ENCODE measurements at places on chromosomes 3 and 15.
A peak's percentile ranks its signal among the peaks of the same experiment; 100 is the strongest.

DNA sequence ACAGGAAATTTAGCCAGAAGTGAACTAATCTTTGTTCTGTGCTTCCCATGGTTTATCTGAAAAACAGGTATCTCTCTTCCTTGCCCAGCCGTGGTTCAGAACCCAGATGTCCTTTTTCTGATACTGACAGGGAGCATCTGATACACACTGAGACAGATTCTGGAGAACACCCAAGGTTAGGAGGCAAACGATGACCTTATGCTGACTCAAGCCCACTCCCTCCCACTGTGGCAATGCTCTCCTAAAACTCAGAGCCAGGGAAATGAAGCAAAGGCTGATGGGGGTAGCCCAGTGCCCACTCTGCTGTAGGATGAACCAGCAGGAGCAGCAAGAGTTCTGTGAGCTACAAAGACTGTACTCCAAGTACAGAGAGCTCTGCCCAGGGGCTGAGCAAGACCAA is 225.1 kb downstream of the NTRK3 start:
- DNase-seq: no peak

GRCh38 chr15:88011533-88011932 is 245.0 kb downstream of the NTRK3 start:
- DNase-seq: no peak

GRCh38 chr3:11335056-11335608 is 62.9 kb downstream of the ATG7 start:
- no peak for DNase-seq

DNA sequence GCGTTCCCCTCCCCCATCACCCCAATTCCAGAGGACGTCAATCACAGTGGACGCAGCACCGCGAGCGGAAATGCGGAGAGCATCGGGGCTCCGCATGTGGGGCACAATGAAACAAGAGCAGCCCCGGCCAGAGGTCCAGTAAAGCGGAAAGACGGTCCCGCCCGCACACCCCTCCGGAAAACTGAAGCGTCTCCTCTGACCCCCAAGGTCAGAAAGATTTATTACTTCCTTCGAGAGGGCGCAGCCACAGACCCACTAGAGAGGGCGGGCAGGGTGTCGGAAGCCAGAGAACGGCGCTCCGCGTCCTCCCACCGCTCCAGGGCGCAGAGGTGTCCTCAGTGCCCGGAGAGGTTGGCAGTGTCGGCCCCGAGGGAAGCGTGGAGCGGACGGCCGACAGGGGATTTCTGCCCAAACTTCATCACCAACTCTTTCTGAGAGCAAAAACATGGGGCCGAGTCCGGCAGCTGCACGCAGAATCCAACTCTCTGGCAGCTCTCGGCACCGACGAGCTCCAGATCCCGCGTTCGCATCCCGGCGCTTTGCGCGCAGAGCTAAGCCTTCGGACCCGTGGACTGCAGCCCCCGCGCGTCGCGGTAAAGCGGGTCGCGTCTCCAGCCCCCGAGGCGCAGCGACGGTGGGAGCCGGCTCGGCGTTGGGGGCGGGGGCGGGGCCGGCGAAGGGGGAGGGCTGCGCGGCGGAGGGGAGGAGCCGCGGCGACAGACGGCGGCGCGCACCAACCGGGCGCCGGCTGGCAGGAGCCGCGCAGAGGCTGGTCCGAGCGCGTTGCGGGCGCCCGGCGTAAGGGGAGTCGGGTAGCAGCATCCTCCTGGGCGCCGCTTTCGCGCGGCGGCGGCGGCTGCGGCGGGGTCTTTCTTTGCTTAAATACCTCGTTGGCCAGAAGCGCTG is at the start of gene CHST2:
Gene CHST2, plus strand, starts transcription at position 763 of the 906 bp plus-strand sequence. CDS start 1,046 bp downstream, outside the sequence.
- peak; percentile 44 for DNase-seq

DNA sequence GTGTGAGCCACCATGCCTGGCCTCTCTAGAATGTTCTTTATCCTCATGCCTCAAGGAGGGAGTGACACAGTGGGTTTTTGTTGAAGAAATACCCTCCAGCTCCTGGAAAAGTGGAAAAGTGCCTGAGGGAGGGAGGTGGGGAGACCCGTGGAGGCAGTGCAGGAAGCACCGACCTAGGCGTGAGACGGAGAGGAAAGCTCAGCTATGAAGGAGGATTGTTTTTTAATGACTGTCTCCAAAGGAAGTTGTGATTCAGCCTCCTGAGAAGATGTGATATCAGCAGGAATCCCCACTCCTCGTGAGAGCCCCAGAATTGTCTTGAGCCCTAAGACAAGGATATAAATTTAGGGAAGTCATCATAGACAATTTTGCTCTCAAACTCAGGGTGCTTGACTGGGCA is 21.7 kb downstream of the RPLP1 start:
- no peak for DNase-seq

DNA sequence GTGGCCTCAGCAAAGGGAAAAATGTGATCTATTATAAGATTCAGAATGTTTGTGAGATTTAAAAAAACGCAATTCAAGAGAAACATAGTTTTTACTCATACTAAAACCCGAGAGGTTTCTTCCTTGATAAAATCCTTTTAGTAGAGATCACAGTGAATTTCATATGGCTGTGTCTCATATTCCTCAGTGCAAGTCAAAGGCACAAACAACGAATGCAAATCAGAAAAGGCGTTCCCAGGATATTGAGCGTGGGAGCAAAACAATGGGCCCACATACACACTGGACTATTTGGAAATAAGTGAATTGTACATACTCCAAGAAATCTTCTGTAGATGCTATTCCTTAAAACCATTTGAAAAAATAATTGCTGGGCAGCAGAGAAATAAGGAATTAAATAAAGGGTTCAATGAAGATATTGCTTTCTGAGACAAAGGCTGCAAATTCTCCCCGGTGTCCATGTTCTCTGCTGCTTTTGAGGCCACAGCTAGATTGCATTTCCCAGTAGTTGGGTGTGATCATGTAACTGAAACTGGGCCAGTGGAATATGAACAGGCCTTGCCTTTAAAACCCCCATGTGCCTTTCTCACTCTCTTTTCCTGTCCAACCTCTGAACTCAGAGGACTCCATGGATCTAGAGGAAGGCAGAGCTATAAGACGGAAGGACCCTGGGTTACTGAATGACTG is 144.6 kb upstream of the TBL1XR1 start:
- no peak for DNase-seq

GRCh38 chr3:132544130-132544529 is 52.9 kb upstream of the ACKR4 start:
- DNase-seq: no peak

DNA sequence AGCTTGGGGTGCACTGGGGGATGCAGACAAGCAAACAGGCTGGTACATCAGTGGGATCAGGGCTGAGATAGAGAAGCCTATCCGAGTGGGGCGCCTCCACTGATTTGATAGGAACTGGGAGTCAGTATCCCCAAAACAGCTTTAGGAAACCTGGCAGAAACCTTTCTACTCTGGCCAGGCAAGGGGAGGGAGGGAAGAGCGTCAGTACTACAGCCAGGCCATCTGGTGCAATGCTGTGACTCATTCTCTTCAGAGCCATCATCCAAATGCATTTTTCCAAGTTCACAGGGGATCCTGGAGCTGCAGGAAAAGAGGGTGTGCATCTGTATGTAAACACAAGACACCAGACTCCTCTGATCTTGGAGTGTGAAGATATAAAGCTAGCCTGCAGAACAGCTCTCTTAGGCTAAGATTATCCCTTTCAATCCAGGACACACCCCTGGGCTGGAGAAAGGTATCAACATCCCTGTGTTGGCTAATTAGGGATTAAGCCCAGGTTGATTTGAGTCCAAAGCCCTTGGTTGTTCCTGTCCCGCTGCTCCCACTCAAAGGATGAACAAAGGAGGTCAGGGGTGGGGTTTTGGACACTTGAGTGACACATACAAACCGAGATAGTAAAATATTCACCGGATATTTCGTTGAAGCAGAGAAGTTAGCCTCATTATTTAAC is 9.3 kb downstream of the GALNT15 start:
- DNase-seq: no peak

DNA sequence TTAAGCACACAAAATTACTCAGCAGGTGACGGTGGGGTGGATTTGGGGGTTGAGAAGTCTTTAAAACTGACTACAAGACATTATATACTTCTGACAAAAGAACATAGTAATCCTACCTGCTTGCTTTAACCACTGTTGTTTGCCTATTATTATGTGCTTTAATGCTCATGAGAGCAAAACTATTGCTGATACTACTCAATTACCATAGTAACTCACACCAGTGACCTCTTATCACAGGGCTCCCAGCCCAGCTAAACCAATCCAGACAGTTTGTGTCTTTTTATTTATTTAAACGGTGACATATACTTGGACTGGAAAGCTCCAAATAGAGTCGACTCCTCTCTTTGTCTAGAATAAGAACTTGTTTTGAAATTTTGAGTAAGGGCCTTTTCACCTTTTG is 42.8 kb upstream of the FEZF2 start:
- no peak for DNase-seq

DNA sequence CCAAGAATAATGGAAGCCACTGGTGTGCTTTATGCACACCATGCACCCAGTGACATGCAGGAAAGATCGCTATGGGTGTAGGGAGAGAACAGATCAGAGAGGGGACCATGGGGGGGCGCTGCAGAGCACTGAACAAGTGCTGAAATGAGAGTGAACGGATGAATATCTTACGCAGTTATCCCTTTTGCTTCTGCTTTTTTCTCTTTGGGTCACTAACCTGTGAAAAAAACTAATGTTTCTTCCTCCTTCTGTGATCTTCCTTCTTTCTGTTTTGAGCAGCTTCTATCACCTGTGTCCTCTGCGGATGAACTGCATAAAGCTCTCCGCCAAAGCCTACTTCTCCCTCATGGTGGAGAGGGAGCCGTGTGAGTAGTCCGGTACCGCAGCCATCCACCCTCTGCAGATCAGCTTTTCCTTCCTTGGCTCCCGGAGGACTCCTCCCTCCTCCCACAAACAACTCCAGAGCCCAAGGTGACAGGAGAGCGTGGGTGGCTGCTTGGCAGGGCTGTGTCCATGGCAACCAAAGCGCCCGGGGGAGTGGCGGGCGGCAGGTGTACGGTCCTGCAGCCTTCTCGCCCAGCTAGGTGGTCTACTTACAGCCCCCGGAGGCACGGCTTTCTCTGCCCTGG is 106.2 kb downstream of the DGKG start:
- DNase-seq: no peak

DNA sequence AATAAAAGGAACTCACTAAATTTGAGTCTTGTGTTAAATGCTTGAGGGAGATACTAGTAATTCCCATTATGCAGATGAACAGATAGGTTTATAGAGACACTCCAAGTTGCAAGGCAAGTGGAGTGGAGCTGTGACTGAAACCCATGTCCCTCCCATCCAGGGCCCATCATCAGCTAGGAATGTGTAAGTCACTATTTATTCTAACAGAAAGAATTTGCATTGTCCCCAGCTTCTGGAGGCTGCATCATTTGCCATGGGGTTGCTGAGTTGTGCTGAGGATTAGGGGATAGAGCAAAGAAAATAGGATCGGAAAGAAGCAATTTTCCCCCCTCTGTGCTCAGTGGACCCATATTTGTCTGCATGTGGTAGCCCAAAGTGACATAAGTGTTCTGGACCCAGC is 197.4 kb upstream of the RGMA start:
- no peak for DNase-seq

GRCh38 chr3:188200481-188200880 is 46.5 kb downstream of the LPP start:
- no peak for DNase-seq

DNA sequence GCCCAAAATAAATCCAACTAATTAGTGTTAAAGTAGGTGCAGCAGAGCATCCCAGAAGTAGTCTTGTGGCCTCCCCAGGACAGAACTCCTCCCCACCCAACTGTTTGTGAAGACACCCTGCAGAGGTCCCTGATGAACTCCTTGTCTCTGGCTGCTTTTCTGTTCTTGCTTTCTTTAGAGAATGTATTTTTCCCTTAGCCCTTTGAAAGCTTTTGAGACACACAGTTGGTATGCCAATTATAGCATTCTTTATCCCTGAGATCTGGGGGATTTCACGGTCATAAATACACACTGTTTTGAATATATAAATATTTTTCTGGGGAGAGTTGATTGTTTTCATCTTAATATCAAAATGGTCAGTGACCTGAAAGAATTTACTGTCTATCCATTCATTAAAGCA is 9.8 kb downstream of the TFG start:
- no peak for DNase-seq

DNA sequence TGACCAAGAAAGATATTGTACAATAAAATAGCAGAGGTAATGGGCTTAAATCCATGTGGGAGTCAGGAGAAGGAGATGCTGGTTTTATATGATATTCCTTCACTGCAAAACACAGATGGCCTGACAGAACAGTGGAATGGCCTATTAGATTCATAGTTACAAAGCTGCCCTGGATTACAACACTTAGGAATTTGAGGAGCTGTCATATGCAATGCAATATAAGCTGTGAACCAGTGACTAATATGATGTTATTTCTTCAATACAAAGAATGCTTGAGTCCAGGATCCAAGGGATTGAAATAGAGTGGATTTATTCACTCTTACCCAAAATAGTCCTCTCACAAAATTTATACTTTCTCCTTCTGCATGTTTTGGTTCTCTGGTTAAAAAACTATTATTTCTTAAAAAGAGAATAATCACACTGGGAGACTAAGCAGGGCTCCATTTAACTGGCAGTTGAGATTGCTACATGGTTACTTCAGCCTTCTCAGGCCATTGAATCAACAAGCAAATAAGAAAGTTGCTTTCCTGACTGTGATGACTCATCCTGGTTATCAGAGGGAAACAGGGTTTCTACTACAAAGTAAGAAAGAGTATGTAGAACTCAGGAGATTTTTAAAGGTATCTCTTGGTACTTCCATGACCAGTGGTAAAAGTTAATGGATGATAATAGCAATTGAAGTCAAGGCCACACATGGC is 79.8 kb upstream of the ZPLD1 start:
- DNase-seq: no peak

- no peak for DNase-seq
These were observed 6.7 kb upstream of the LRRC15 start for GRCh38 chr3:194376241-194376560.

DNA sequence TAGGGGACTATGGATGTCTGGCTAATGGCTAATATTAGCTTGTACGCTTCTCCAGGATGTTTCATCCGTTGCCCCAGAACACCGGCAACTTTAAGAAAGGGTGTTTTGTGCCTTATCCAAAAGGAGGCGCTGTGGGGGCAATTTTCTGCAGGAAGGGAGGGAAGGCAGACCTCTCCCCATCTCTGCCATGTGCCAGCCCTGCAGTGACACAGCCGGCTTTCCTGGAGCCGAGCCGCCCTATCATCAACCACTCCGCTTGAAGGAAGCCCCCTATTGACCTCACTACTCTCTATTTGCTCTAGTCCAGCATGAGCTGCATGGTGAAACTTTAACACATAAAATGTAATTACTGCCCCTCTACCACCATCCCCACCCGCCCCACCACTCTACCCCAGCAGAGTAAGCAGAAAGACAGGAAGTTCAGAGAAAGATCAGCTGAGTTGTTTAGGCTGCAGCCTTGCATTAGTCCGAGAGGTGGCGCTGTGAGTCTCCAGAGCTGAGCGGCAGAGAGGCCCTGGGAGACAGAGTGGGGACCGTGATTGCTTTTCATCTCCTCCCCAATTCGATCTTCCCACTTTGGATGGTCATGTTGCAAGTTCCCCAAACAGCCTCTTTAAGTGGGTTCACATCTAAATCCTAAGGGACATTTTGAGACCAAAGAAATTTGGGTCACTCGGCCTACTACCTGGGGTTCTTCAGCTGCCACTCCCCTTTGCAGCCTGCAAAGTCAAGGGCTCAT is 24.5 kb upstream of the RAD18 start:
- DNase-seq: no peak
